ENCODE measurements at places on chromosomes 13 and 19.

- no peak for DNase-seq
Measured at GRCh38 chr13:105702441-105702840, 833.0 kb downstream of the EFNB2 start.

GRCh38 chr19:55453511-55454260, 7.8 kb downstream of the ISOC2 start:
- DNase-seq: no peak

DNA sequence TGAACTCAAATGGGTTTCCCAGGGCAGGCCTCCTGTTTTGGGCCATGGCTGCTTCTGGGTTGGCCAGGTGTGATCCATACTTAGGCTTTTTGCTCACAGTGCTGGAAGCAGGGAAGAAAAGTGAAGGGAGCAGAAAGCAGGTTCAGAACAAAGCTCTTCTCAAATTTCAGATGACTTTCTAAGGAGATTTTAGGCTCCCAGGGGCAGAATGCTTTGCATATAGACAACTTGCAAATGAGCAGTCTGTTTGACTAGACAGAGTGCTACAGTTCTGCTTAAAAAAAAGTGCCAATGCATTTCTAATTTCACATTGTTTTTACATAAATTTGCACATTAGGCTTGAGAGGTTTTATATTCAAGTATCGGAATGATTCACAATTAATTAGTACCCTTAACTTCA, 2.6 kb upstream of the SLC10A2 start:
- no peak for DNase-seq

DNA sequence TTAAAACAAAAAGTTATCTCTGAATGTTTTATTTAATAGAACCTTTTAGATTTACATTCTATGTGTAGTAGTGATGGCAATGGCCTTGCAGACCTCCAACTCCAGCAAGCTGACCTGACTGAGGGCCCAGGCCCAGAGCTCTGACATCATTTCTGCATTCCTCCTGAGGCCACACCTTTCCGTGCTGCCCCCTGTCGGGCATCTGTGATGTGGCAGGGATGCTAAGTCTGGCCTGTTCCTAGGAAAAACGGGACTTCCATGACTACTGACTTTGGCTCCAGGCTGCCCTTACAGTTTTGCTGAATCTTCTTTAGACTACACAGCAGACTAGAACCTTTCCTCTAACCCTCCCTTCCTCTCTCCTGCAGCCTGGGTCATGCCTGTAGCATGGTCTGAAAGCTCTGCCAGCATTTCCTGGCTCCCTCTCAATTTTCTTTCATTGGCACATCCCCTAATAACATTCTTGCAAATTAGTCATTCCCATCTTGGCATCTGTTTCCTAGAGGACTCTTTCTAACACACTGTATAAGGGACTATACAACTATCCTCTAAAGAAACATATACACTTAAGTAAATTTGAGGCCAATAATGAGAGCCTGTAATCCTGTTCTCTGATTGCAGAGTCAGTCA, 249.1 kb downstream of the GPC5 start:
- peak; percentile 4 for DNase-seq

DNA sequence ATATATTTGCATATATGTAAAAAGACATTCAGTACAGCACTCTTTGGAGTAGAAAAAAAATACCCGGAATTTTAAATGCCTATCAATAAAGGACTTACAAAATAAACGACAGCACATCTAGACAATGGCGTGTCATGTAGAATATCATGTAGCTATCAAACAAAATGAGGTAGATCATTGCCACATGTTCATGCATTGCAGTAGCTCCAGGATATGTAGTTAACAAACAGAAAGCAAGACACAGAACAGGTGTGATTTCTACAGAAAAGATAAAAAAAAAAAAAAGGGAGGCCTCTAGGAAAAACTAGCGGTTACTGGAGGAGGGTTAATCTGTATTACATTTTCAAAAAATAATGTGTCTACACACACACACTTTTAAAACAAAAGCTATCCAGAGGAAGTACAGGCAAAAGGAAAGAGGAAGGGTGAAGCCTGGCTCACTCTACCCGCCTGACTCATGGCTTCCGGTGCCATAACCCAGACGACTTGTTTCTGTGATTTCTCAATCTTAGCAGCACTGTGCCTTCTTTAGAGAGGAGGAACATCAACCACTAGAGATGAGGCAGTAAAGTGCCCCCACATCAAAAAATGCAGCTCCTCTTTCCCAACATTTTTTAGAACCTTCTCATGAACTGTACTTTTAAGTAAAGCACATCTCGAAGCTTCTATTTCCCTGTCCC, 6.9 kb downstream of the KCTD12 start:
- peak; percentile 63 for DNase-seq

DNA sequence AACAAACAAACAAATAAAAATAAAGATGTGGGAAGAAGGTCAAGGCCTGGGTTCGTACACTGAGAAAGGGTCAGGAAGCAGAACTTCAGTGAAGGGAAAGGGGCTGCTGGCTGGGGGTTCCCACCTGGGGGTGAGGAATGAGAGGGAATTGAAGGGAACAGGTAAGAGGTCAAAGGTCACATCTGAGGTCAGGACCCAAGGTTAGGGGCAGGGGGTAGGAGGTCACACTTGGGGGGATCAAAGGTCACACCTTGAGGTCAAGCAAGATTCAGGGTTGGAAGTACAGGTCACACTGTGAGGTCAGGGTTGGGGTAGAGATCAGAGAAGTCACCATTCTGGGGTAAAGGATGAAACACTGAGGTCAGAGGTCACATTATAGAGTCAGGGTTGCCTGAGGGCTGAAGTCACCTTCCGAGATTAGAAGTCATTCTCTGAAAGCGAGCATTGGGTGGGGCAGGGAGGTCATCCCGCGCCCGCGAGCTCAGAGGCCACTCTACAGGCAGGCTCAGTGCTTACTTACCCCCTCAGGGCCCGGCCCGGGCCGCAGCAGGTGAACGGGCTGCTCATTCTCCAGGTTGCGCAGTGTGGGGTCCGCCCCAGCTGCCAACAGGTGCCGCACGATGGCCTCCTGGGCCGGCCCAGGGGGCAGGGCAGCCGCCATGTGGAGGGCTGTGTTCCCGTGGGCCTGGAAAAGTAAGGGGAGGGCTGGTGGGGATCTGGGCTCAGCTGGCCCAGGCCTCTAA, 10.8 kb downstream of the NFKBID start:
- no peak for DNase-seq

GRCh38 chr13:69721631-69722030, 386.0 kb upstream of the ATXN8OS start:
- DNase-seq: no peak

DNA sequence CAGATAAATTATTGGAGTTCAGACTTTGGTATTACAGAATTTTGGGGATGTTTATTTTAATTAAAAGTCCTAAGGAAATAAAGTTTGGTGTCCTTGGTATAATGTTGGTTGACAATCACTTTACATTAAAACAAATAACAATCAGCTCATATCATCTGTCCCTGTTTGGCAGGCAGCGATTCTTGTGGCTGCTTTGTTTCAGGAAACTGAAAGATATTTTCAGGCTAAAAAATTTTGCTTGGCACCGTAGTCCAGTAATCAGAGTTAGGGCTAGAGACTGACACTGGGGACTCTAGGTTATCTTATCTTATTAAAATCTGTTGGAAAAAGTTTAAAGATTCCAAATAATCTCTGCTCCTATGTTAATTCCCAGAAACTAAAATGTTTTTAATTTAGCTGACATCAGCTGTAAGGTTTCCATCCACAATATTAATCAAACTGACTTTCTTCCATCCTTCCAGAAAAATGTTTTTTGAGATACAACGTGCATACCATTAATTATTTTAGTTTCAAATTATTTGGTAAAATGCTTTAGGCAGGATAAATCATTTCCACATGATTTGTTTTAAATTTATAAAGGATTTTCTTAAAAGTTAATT, 97.6 kb downstream of the ZIC5 start:
- DNase-seq: no peak

DNA sequence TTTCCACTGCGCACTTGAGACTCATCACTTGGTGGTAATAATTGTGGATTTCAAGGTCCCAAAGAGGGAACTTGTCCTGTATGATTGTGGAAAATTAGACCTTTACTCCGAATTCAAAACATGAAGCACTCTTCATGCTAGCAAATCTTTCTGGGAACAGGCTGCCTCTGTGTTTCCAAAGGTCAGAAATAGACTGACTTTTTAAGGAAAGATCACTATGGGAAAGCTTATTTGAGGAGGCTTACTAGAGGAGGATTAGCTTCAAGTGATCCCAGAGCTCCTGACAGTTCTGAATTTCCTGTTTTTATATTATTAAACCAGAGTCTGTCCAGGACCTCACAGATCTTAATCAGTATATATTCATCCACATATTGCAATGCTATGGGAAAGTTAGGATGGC, 5.5 kb downstream of the WDFY2 start:
- DNase-seq: no peak

- no peak for DNase-seq
Measured at GRCh38 chr13:83117046-83117445, 765.2 kb downstream of the SLITRK1 start.

DNA sequence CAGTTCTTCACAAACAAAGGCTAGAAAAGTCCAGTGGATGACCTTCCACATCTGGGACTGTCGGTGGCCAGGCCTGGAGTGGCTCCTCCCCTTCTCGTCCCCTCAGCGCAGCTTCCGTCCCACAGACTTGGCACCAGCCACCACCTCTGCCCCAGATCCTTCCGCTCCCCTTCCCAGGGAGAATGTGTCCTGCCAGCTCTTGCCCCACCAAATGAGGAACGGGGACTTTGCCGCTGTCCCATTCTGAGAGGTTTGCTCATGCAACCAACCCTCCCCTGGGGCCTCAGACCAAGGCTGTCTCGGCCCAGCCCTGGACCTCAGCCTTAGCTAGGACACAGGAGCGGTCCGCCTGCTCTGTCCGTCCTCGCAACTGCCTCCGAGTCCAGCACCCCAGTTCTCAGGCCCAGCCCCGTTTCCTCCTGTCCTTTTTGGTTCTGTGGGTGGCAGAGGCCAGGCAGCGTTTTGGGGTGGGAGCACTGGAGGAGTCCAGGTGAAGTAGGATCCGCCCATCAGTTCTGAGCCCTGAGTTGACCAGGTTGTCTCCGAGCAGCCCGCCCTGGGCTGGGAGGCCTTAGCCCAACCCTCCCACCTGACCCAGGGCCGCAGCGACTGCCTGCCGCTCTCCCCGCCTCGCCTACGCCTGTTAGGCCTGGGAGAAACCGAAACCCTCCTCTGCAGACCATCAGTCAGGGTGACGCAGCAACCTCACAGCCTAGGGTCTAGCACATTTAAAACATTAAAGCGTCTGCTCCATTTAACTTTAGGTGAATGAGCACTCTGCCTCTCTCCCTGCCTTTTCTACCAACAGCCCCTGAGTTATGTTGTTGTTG, 284.3 kb downstream of the FOXO1 start:
- DNase-seq: no peak

GRCh38 chr13:75479102-75479740, 2.7 kb downstream of the TBC1D4 start:
- no peak for DNase-seq

GRCh38 chr19:3276341-3276799, 51.9 kb downstream of the CELF5 start:
- peak; percentile 53 for DNase-seq

DNA sequence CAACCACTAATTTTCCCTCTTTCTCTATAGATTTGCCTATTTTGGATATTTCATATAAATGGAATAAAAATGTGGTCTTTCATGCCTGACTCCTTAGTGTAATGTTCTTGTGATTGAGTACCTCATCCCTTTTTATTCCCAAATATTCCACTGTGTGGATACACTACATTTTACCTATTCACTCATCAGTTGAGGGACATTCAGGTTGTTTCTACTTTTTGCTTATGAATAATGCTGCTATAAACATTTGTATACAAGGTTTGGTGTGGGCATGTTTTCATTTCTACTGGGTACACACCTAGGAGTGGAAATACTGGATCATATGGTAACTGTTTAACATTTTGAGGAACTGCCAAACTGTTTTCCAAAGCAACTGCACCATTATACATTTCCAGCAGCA, 5.1 kb upstream of the WBP4 start:
- no peak for DNase-seq

Measured in stimulated activated naive CD8-positive, alpha-beta T cell treated with anti-CD3 and anti-CD28 coated beads, Interleukin-15, Interleukin-2, amounts not matched to agents 100 U/mL and 50 U/mL, for 24 hours (primary cell).